IgD-negative memory B cell (primary cell): ENCODE measurements at places on chromosomes 7 and 10. TPM values are rescaled to one million over a fixed set of nuclear protein-coding genes. Genes with fewer than 3 reads are reported as not detected.

Gene C10orf62
- polyA plus RNA-seq = not detected

Gene SLC16A12
- polyA plus RNA-seq = not detected

Gene COX19
- polyA plus RNA-seq = 26.7 TPM

Gene AASS
- 0.68 TPM for polyA plus RNA-seq

Gene NPFFR1
- not detected for polyA plus RNA-seq

Gene RAMP3
- not detected for polyA plus RNA-seq

Gene TIMM23
- polyA plus RNA-seq = 57.9 TPM

Gene STAM
- 6.5 TPM for polyA plus RNA-seq

Gene PALD1
- polyA plus RNA-seq = 0.08 TPM

Gene SFRP4
- polyA plus RNA-seq = not detected

Gene GATA3
- 2.0 TPM for polyA plus RNA-seq

Gene IQCE
- 2.3 TPM for polyA plus RNA-seq

Gene KCNK18
- not detected for polyA plus RNA-seq

Gene CCDC201
- polyA plus RNA-seq = not detected

Gene GSDME
- polyA plus RNA-seq = 4.6 TPM

Gene NPTX2
- polyA plus RNA-seq = not detected

Gene SPDYE16
- 0.11 TPM for polyA plus RNA-seq

Gene CALML5
- polyA plus RNA-seq = not detected

Gene ITPRID1
- not detected for polyA plus RNA-seq

Gene AVPI1
- polyA plus RNA-seq = 3.3 TPM

Gene ZNF680
- 10.4 TPM for polyA plus RNA-seq

Gene INTS15
- 41.3 TPM for polyA plus RNA-seq

Gene SSMEM1
- not detected for polyA plus RNA-seq

Gene PLXDC2
- polyA plus RNA-seq = 0.18 TPM

Gene TMEM229A
- polyA plus RNA-seq = not detected

Gene C7orf33
- polyA plus RNA-seq = not detected
